ENCODE measurements at places on chromosomes 2 and 18. TPM values are rescaled to one million over a fixed set of nuclear protein-coding genes. Genes with fewer than 3 reads are reported as not detected.

Gene CCDC102B
- total RNA-seq = 18.2 TPM

Gene PSMA8
- total RNA-seq = not detected

Gene ABCB11
- under 0.01 TPM for total RNA-seq

Gene ITGB6
- 0.15 TPM for total RNA-seq

Gene MDH1B
- 0.99 TPM for total RNA-seq

Gene KANSL1L
- 27.3 TPM for total RNA-seq

Gene PTPRM
- 43.8 TPM for total RNA-seq

Gene SP140
- total RNA-seq = 0.87 TPM
